Breast epithelium (tissue), 4 donors: ENCODE measurements at places on chromosomes 11 and 22.

- DNase-seq, result no peak
Observed at GRCh38 chr11:94888204-94888603, 85.2 kb downstream of the CWC15 start.

- no peak for DNase-seq
Observed at GRCh38 chr11:12845163-12845562, 164.0 kb upstream of the RASSF10 start.

- no peak for DNase-seq
Observed at GRCh38 chr11:126884594-126884993, 116.0 kb downstream of the KIRREL3 start.

GRCh38 chr11:119539583-119539982, 116.6 kb upstream of the THY1 start:
- no peak for DNase-seq

DNA sequence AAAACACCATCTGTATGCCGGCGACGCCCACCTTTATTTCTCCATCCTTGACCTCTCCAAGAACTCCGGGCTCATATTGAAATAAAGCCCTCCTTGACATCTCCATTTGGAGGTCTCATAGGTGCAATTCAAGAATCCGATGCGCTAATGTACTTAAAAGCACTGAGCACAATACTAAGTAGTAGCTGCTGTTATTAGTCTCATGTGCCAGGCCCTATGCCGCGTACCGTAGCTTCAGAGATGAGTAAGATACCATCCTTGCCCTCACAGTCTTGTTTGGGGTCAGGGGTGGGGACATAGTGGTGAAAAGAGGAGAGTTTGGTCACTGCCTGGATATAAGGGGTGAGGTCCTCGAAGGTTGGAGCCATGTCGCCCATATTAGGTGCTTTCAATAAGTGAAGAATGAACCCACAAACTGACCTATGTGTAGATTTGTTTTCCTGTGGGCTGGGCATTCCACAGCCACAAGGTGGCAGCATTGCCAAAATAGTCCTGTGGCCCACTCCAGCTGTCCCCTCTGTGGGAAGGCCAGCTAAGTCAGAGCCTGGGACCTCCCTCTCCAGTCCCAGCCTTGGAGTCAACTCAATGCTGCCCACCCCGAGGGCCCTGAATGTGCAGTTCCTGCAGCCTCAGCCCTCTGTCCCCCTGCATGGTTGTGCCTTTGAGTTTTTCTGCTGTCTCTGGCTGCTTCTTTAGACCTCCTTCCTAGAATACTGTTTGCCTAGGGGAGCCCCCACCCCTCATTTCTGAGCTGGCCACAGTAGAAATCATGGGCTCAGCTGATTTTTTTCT, 6.5 kb downstream of the DCPS start:
- peak; percentile 50 for DNase-seq

GRCh38 chr11:112292785-112293407, 32.2 kb upstream of the PLET1 start:
- peak; percentile 80 for DNase-seq

GRCh38 chr11:2450321-2451041, 5.7 kb downstream of the KCNQ1 start:
- no peak for DNase-seq

- no peak for DNase-seq
Observed at GRCh38 chr22:20268279-20269012, at the start of gene RTN4R. TSS of gene RTN4R (minus strand) at chr22:20268318. CDS start at chr22:20268092, 226 bp downstream.

GRCh38 chr11:105229761-105230160, 90.2 kb upstream of the CARD18 start:
- DNase-seq, result no peak

DNA sequence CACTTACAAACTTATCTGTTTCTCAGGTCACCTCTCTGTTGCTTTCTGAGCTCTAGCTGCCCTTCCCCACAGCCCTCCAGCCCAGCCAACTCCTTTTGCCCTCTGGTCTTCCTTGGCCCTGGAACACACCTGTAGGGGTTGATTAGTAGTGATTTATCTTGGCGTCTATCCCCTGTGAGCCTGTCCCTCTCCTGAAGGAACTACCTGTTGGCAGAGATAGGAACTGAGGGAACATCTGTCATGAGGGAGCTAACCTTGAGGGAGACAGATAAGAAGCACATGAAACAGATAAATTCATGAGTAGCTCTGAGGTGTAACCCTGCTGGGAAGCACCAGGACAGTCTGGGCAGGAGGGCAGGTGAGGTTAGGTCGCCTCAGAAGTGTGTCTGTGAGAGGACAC, 38.9 kb downstream of the CABIN1 start:
- no peak for DNase-seq

DNA sequence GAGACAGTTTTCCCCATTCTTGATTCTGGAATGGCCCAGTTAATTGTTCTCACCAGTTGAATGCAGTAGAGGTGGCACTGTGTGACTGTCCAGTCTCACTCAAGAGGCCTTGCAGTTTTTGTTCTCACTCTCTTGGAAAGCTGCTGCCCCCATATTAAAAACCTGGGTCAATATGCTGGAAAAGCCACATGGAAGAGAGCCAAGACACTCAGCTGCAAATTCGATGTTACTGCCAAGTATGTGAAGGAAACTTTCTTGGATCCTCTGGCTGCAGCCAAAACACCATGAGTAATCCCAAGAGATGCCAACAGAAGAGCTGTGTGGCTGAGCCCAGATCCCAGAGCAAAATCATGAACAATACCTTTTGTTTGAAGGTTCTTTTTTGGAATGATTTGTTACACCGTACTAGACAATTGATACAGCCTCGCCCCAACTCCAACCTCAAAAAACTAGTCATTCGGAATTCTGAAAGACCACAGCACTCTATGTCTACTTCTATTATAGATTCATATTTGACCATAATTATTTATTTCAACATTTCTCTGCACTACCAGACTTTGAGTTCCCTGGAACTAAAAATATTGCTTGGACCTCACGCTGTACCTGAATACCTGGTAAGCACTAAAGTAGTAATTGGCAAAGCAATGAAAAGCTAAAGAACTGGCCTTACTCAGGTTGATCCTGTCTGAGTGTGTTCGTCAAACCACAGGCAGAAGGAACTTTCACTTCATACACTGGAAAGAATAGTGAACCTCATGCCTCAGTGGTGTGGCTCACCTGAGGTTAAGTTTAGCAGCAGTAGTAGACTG, 378.8 kb downstream of the ETS1 start:
- DNase-seq, result no peak

GRCh38 chr22:47333625-47334024, 571.2 kb downstream of the TBC1D22A start:
- no peak for DNase-seq

- no peak for DNase-seq
Observed at GRCh38 chr11:126978165-126978564, 22.4 kb downstream of the KIRREL3 start.

- no peak for DNase-seq
Observed at GRCh38 chr11:92131289-92131865, 93.2 kb upstream of the FAT3 start.

DNA sequence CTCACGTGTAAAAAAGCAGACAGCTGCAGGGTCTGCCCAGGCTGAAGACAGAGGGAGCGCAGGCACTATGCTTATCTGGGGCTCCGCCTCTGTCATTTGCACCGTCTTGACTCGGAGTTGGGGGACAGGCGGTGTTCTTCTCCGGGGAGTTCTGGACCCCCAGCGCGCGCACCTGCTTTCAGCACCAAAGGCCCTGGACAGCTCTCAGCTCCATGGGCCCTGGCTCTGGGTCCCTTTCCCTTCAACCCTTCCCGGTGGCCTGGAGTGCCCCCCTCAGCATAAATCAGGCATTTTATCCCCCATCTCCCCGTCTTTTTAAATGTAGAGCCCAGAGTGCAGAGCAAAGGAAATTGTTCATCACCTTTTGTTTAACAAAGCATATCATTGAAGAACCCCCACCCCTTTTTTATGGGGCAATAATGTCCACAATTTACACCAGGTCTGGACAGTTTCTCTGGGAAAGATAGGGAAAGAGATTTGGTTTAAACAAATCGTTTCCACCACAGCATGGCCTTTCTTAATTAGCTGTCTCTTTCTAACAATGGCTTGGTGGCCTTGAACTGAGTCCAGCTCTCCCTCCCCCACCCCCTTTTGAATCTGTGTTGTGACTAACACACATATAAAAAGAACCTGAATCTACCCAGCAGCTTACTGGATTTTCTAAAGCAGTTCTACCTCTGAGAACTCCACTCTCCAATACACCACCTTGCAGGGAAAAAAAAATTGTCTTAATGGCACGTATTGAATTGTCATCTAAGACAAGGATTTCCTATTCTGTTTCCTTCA, 1.7 kb downstream of the SEZ6L start:
- DNase-seq, result no peak

GRCh38 chr11:123338997-123339752, 90.9 kb upstream of the GRAMD1B start:
- DNase-seq, result no peak

DNA sequence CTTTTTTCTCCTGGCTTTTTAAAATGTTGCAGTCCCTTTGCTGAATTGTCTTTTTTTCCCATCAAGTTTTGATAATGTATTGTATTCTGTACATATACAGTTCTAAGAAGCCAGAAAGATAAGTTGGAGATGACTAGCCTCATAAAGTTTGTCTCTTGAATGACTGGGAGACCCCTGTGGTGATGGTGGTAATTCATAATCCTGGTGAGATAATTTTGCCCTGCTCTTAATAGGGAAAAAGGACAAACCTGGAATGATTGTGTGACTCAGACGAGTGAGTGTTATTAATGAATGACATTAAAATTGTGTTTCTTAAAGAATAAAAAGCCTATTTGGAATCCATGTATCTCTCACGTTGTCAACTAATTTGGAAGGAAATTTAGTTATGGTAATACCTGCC, 1.2 kb downstream of the HIKESHI start:
- no peak for DNase-seq

DNA sequence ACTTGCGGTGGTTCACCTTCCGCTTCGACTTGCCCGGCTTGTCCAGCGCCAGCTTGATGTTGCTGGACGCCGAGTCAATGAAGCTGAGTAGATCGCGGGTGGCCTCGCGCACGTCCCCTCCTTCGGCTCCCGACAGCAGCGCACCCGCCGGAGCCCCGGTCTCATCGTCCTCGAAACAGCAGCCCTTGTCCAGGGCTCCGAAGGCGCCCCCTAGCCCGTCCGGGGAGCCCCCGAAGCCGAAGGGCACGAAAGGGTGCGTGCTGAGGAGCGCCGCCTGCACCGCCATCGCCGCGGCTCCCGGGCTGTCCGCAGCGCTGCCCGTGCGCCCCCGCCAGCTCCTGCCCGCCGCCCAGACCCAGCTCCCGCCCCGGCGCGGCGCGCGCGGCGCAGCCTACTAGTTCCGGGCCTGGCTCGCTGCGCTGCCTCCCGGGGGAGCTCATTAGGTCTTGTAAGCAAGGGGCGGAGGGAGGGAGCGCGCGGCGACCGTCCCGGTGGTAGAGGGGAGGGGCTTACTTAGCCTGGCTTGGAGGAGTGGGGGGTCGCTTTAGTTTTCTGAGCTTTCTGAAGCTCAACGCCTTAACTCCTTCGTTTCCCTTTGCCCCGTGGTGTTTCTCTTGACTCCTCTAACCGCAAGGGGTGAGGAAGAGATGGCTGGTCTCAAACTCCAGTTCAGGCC, at the start of gene FAM181B:
FAM181B (minus strand) TSS at position 421 of the 676 bp plus-strand sequence; CDS start at position 286, 135 bp downstream.
- no peak for DNase-seq

- peak; percentile 44 for DNase-seq
Observed at GRCh38 chr22:29216873-29217666, 11.4 kb downstream of the EMID1 start.

DNA sequence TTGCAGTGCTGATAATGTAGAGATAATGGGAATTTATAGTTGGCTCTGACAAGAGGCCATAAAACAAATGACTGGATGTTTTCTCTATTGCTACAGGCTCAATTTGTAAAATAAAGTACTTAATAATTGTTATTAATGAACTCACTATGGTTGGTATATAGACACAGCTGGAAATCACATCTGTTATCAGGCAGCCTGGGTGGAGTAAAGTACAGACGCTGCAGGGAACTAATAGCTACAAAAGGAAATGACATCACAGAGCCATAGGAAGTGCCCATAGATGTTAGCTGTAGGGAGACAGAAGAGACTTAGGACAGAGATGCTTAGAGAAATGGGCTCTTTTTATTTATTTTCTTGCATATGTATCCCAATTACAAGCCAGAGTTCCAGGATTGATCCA, 81.0 kb upstream of the SNX19 start:
- no peak for DNase-seq

GRCh38 chr11:27723687-27724086, 23.4 kb upstream of the BDNF start:
- no peak for DNase-seq

GRCh38 chr11:14093065-14093464, 130.5 kb downstream of the SPON1 start:
- DNase-seq, result no peak

DNA sequence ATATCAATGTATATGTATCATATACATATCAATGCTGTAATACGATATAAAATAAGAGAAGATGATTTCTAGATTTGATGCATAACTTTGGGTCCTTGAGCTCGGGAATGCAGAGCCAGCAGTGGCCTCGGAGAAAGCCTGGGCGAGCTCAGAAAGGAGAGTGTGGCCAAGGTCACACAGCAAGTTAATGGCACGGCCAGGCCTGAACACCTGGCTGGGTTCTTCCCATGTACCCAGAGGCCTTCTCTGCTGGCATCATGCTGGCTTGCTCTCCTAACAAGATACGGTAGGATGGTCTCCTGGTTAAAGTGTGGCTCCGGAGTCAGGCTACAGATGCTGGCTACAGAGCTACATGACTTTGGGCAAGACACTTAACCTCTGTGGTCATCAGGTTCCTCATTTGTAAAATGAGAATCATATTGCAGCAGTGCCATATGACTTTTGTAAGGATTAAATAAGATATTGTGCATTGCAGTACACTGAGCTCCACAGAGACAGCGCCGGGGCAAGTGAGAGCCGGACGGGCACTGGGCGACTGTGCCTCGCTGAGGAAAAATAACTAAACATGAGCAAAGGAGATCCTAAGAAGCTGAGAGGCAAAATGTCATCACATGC, 29.9 kb downstream of the TPST2 start:
- no peak for DNase-seq

- DNase-seq, result no peak
Observed at GRCh38 chr11:3735827-3736226, 61.5 kb downstream of the NUP98 start.

- DNase-seq, result no peak
Observed at GRCh38 chr11:112290493-112290850, 29.8 kb upstream of the PLET1 start.

- DNase-seq, result no peak
Observed at GRCh38 chr11:46710821-46711269, 8.2 kb upstream of the F2 start.

- no peak for DNase-seq
Observed at GRCh38 chr11:78351979-78352841, 65.4 kb downstream of the GAB2 start.
